Muscle of leg (tissue), 16 donors: ENCODE measurements at places on chromosomes 2 and 18.
A peak's percentile ranks its signal among the peaks of the same experiment; 100 is the strongest.

DNA sequence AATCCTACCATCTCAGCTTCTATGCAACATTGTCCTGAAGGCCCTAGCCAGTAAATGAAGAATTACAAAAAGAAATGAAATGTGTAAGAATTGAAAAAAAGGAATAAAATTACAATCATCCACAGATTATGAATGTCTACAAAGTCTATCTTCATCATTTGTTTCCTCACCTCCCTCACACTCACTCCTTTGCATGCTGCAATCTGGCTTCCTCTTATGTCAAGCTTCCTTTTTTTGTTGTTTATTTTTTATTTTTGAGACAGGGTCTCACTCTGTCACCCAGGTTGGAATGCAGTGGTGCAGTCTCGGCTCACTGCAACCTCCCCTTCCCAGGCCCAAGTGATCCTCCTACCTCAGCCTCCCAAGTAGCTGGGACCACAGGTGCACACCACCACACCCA, 129.0 kb downstream of the CABYR start:
- peaks cover 4% of the 10 kb centered on the region for H3K36me3 ChIP-seq
- no peak for DNase-seq
- H3K4me3 ChIP-seq: no peak overlapping the region
- H3K27ac ChIP-seq: no peak overlapping the region

DNA sequence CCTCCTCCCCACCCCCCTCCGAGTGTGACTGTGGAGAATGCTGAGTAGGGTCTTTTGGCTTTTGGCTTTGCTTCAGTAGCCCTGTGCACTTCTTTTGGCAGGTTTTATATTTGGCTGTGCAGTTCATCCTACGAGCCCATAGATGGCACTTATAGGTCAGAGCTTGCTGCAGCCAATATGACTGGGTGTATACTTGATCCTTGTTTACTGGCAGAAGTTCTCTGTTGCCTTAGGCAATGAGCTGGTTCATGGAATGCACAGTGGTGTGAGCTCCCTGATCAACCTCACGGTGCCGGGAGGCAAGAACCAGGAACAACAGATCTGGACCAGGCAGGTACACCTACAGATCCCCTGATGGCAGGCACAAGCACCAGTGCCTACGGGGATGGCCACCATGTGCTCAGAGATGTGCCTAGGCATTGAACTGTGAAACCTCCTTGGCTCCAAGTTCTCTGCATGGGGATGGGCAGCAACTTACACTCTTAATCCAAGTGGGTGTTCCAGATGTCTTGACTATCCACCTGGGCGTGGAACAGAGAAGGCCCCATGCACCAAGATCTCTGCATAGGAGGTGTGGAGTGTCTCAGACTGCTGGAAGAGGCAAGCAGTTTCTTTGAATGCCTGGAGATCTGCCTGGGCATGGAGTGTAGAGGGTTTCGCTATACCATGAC, 190.4 kb downstream of the KIAA1328 start:
- DNase-seq: no peak
- H3K36me3 ChIP-seq: no peaks in the 10 kb centered on the region
- H3K27ac ChIP-seq: no peak overlapping the region
- no peaks in the 10 kb centered on the region for H3K4me1 ChIP-seq
- H3K4me3 ChIP-seq: no peak overlapping the region
- H3K27me3 ChIP-seq: no peaks in the 10 kb centered on the region

GRCh38 chr2:76679025-76679396, 843.2 kb downstream of the LRRTM4 start:
- H3K27ac ChIP-seq: no peak overlapping the region
- DNase-seq: no peak
- no peak overlapping the region for H3K4me3 ChIP-seq
- H3K4me1 ChIP-seq: no peaks in the 10 kb centered on the region

DNA sequence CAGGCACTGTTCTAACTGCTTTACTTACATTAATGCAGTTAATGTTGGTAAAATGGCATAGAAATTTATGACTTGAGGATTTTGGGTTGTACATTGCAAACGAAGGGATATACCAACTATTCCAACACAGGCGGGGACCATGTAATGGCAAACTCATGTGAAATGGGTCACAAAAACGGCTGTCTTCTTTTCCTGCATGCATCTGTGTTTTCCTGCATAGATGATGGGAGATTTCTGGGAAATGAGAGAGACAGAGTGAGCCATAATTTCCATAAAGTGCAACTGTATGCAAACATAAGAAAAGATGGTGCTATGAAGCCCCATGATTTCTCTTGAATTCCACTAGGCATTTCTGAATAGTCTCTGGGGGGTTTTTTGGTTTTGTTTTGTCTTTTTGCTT, 82.3 kb downstream of the ALPK2 start:
- no peaks in the 10 kb centered on the region for H3K36me3 ChIP-seq
- H3K27ac ChIP-seq: no peak overlapping the region
- H3K27me3 ChIP-seq: no peaks in the 10 kb centered on the region

- H3K4me3 ChIP-seq: no peak overlapping the region
- no peak overlapping the region for H3K27ac ChIP-seq
- DNase-seq: no peak
- no peaks in the 10 kb centered on the region for H3K4me1 ChIP-seq
Measured at GRCh38 chr2:137689549-137689948, 274.7 kb upstream of the HNMT start.

GRCh38 chr2:235935773-235936172, 232.4 kb downstream of the GBX2 start:
- H3K27me3 ChIP-seq: no peaks in the 10 kb centered on the region
- H3K36me3 ChIP-seq: peaks cover 42% of the 10 kb centered on the region
- no peak overlapping the region for H3K4me3 ChIP-seq
- peaks cover 7% of the 10 kb centered on the region for H3K4me1 ChIP-seq
- no peak for DNase-seq

- no peaks in the 10 kb centered on the region for H3K36me3 ChIP-seq
- H3K27me3 ChIP-seq: peaks cover 10% of the 10 kb centered on the region
- DNase-seq: no peak
- H3K4me1 ChIP-seq: peaks cover 9% of the 10 kb centered on the region
Measured at GRCh38 chr2:148998165-148998830, 40.2 kb upstream of the LYPD6B start.

GRCh38 chr2:240432820-240433801, 2.4 kb upstream of the GPC1 start:
- no peaks in the 10 kb centered on the region for H3K36me3 ChIP-seq
- peaks cover 22% of the 10 kb centered on the region for H3K27me3 ChIP-seq
- H3K27ac ChIP-seq: no peak overlapping the region
- no peak for DNase-seq
- H3K4me1 ChIP-seq: peaks cover 31% of the 10 kb centered on the region

- no peaks in the 10 kb centered on the region for H3K4me1 ChIP-seq
- DNase-seq: no peak
- no peaks in the 10 kb centered on the region for H3K36me3 ChIP-seq
- no peaks in the 10 kb centered on the region for H3K27me3 ChIP-seq
- H3K27ac ChIP-seq: no peak overlapping the region
- no peak overlapping the region for H3K4me3 ChIP-seq
Measured at GRCh38 chr2:39717067-39717466, 51.4 kb downstream of the TMEM178A start.

- DNase-seq: peak; percentile 7
- H3K36me3 ChIP-seq: no peaks in the 10 kb centered on the region
- H3K27me3 ChIP-seq: no peaks in the 10 kb centered on the region
- H3K27ac ChIP-seq: no peak overlapping the region
- H3K4me3 ChIP-seq: no peak overlapping the region
Measured at GRCh38 chr2:181752301-181752700, 72.0 kb upstream of the NEUROD1 start.

DNA sequence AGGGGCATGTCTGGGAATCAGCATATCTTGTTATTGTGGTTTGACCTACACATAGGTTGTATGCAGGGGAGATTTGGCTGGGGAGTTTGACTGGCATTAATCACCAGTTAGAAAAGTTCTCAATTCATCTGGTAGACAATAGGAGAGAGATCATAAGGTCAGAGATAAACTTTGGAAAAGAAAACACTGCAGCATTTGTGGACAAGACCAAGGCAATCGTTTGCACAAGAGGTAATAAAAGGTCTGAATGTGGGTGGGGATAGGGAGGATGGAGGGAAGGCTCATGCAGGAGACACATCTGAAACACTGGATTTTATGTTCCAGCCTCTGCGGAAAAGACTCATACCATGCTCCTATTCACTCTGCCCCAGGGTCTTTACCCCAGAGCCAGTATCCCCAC, 136.9 kb downstream of the MAIP1 start:
- H3K4me3 ChIP-seq: no peak overlapping the region
- H3K4me1 ChIP-seq: peaks cover 14% of the 10 kb centered on the region
- no peak overlapping the region for H3K27ac ChIP-seq
- no peak for DNase-seq

DNA sequence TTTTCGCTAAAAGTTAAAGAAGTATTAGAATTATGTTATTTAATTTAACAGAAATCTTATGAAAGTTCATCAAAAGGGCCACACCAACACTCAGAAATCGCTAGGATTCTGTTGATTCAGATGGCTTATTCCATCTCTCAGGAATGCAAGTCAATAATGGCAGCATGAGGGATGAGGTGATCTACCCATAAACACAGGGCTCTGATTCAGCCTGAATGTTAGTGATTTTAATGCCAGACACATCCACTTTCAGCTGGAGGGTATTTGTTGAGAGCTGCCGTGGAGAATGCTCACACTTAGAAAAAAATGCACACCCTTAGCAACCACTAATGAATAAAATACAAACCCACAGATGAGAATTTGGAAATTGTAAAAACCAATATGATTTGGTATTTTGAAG, 173.3 kb upstream of the ERBB4 start:
- H3K4me1 ChIP-seq: no peaks in the 10 kb centered on the region
- H3K27me3 ChIP-seq: no peaks in the 10 kb centered on the region
- no peak overlapping the region for H3K4me3 ChIP-seq
- peak; percentile 28 for DNase-seq

GRCh38 chr2:10909996-10910341, 1.8 kb upstream of the KCNF1 start:
- no peaks in the 10 kb centered on the region for H3K36me3 ChIP-seq
- DNase-seq: no peak
- H3K4me1 ChIP-seq: peaks cover 19% of the 10 kb centered on the region
- H3K27me3 ChIP-seq: peaks cover 33% of the 10 kb centered on the region
- H3K4me3 ChIP-seq: no peak overlapping the region
- H3K27ac ChIP-seq: no peak overlapping the region

GRCh38 chr2:23069156-23069555, 315.8 kb upstream of the KLHL29 start:
- DNase-seq: no peak
- no peak overlapping the region for H3K27ac ChIP-seq
- no peaks in the 10 kb centered on the region for H3K36me3 ChIP-seq
- H3K27me3 ChIP-seq: no peaks in the 10 kb centered on the region
- H3K4me3 ChIP-seq: no peak overlapping the region

GRCh38 chr2:70779491-70779890, 11.0 kb downstream of the FIGLA start:
- peak; percentile 12 for DNase-seq
- no peak overlapping the region for H3K27ac ChIP-seq
- peaks cover 9% of the 10 kb centered on the region for H3K27me3 ChIP-seq

DNA sequence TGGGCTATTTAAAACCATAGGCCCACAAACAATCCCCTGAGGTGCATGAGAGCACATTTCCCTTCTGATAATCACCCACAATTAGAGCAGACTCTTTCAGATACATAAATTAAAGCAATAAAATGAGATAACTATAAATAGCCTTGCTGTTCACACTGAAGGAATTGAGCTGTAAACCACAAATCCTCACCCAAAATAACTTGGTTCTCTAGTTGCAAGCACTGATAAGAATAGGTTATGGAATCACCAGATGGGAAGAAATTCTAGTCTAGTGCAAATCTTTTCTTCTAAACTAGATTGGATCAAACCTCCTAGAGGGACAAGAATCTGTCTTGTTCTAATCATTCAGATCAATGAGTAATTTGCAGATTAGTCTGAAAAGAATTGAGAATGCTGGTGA, 64.6 kb downstream of the NAB1 start:
- DNase-seq: no peak
- no peak overlapping the region for H3K4me3 ChIP-seq
- no peaks in the 10 kb centered on the region for H3K27me3 ChIP-seq
- no peaks in the 10 kb centered on the region for H3K4me1 ChIP-seq
- H3K36me3 ChIP-seq: no peaks in the 10 kb centered on the region

- peaks cover 41% of the 10 kb centered on the region for H3K4me1 ChIP-seq
- H3K27me3 ChIP-seq: peaks cover 4% of the 10 kb centered on the region
- DNase-seq: peak; percentile 36
Measured at GRCh38 chr2:236661061-236661761, 91.6 kb downstream of the ACKR3 start.

GRCh38 chr2:186593523-186593922, 3.7 kb downstream of the ITGAV start:
- H3K4me1 ChIP-seq: peaks cover 3% of the 10 kb centered on the region
- H3K27ac ChIP-seq: no peak overlapping the region
- no peak for DNase-seq
- no peaks in the 10 kb centered on the region for H3K27me3 ChIP-seq
- H3K36me3 ChIP-seq: no peaks in the 10 kb centered on the region
- no peak overlapping the region for H3K4me3 ChIP-seq

- no peak overlapping the region for H3K27ac ChIP-seq
- no peak overlapping the region for H3K4me3 ChIP-seq
- no peaks in the 10 kb centered on the region for H3K27me3 ChIP-seq
- no peaks in the 10 kb centered on the region for H3K4me1 ChIP-seq
Measured at GRCh38 chr18:27004056-27004829, 138.7 kb upstream of the AQP4 start.

- H3K4me1 ChIP-seq: peaks cover 24% of the 10 kb centered on the region
- H3K27me3 ChIP-seq: no peaks in the 10 kb centered on the region
- no peak for DNase-seq
- H3K4me3 ChIP-seq: no peak overlapping the region
Measured at GRCh38 chr18:58337285-58337684, 291.6 kb downstream of the ALPK2 start.

- no peak overlapping the region for H3K27ac ChIP-seq
- H3K27me3 ChIP-seq: no peaks in the 10 kb centered on the region
- no peak for DNase-seq
- no peaks in the 10 kb centered on the region for H3K36me3 ChIP-seq
- H3K4me3 ChIP-seq: no peak overlapping the region
- H3K4me1 ChIP-seq: no peaks in the 10 kb centered on the region
Measured at GRCh38 chr18:58136879-58137278, 92.9 kb downstream of the NEDD4L start.

DNA sequence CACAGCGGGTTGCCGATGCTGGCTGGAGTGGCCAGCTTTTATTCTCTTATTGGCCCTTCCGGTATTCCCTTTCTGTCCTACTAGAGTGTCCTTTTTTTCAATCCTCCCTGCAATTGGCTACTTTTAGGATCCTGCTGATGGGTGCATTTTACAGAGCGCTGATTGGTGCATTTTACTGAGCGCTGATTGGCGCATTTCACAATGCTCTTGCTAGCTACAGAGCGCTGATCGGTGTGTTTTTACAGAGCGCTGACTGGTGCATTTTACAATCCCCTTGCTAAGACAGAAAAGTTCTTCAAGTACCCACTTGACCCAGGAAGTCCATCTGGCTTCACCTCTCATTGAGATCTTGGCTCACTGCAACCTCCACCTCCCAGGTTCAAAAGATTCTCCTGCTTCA, 44.4 kb upstream of the SPRED2 start:
- H3K27ac ChIP-seq: no peak overlapping the region
- no peaks in the 10 kb centered on the region for H3K36me3 ChIP-seq
- H3K27me3 ChIP-seq: no peaks in the 10 kb centered on the region
- H3K4me1 ChIP-seq: no peaks in the 10 kb centered on the region
- H3K4me3 ChIP-seq: no peak overlapping the region
